ENCODE measurements at places on chromosomes 12 and 14. TPM values are rescaled to one million over a fixed set of nuclear protein-coding genes. Genes with fewer than 3 reads are reported as not detected.

DNA sequence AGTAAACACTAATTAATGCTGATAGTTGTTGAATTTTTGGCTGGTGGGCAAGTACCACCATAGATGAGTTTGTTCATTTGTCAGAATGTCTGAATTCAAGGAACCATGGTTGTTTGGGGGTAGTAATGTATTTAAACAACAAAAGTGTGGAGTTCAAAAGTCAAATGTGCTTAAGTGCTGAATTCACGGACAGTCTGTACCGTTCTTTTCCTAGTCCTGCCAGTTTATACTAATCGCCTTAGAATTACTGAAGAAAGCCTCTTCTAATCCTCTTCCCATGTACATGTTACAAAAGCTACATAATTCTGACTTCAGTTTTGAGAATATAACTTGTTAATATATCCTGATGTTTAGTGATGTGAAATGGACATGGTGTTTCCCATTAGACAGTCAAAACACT lies 2.7 kb downstream of the NAA25 start:
- DNase-seq, result no peak

GRCh38 chr12:80299976-80300375 lies 144.1 kb upstream of the PTPRQ start:
- DNase-seq, result no peak

TCL1B gene
- total RNA-seq, result not detected

SLC6A13 gene
- total RNA-seq, result not detected

MSRB3 gene
- total RNA-seq, result 44.7 TPM

All from dermis microvascular lymphatic vessel endothelial cell (primary cell).